ENCODE measurements at places on chromosomes 1 and 21. TPM values are rescaled to one million over a fixed set of nuclear protein-coding genes. Genes with fewer than 3 reads are reported as not detected.
A peak's percentile ranks its signal among the peaks of the same experiment; 100 is the strongest.

- DNase-seq: no peak
These were observed 10.7 kb downstream of the RNF223 start for GRCh38 chr1:1063261-1063944.

GRCh38 chr1:171606402-171606941 is 15.6 kb upstream of the MYOCOS start:
- DNase-seq: no peak

The S100A4 gene
- total RNA-seq: 69.8 TPM

GRCh38 chr1:11157867-11158266 is 31.3 kb upstream of the ANGPTL7 start:
- DNase-seq: no peak

DNA sequence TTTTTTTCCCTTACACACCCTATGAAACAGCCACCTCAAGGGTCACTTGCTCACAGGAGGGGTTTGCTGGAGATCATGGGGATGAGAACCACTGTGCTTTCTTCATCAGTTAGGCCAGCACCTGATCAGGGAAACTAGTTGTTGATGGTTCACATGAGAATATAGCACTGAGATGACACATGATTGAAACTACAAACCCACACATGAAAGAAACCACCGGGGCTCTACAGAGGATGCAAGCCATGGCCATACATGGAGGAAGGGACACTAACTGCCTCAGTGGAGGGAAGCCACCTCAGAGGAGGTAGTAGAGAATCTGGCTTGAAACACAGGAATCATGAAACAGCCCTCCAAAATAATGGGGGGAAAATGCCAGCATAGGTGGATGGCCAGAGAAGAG is 63.2 kb downstream of the PRKAB2 start:
- no peak for DNase-seq

DNA sequence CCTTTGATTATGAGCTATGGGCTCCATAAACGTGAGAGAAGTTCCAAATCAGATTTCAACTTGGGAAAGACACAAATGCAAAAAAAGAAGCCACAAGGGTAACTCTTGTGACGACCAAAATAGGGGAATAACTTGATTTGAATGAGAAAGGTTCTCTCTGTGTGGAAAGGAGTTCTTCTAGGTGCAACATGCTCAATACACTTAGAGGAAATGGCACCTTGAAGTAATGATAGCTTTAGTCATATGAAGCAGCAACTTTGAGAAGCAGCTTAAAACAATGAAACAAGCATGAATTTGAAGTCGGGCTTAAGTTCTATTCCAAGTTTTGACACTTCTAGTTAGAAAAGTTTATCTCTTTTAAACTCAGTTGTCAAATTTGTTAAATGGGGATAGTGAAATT is 21.8 kb upstream of the RGS1 start:
- no peak for DNase-seq

The PLEKHN1 gene
- 0.17 TPM for total RNA-seq

GRCh38 chr1:55015731-55016620 is 17.2 kb downstream of the BSND start:
- no peak for DNase-seq

DNA sequence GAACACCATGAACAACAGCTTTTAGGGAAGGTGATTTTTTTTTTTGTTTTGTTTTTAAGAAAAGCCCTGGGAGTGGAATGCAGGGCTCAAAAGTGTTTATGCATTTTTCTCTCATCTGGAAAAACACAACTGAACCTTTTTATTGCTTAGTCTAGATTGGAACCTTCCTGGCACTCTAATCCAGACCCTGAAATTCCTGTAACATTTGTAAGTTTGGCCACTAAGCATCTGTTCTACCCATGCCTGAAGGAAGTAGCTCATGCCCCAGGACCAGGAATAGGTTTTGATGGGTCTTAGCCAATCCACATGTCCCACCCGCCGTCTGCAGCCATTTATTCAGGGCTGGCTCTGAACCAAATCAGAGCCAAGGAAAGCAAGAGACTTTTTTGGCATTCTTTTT is 39.7 kb upstream of the SLC2A1 start:
- no peak for DNase-seq

The TTC34 gene
- total RNA-seq: 0.25 TPM

GRCh38 chr1:19209439-19209989 is 552 bp downstream of the UBR4 start:
- DNase-seq: peak; percentile 68

GRCh38 chr1:43349594-43350306 is 9.0 kb upstream of the CDC20 start:
- DNase-seq: no peak

GRCh38 chr1:219085988-219086387 is 87.7 kb upstream of the LYPLAL1 start:
- no peak for DNase-seq

The ST6GALNAC5 gene
- total RNA-seq: 0.17 TPM

DNA sequence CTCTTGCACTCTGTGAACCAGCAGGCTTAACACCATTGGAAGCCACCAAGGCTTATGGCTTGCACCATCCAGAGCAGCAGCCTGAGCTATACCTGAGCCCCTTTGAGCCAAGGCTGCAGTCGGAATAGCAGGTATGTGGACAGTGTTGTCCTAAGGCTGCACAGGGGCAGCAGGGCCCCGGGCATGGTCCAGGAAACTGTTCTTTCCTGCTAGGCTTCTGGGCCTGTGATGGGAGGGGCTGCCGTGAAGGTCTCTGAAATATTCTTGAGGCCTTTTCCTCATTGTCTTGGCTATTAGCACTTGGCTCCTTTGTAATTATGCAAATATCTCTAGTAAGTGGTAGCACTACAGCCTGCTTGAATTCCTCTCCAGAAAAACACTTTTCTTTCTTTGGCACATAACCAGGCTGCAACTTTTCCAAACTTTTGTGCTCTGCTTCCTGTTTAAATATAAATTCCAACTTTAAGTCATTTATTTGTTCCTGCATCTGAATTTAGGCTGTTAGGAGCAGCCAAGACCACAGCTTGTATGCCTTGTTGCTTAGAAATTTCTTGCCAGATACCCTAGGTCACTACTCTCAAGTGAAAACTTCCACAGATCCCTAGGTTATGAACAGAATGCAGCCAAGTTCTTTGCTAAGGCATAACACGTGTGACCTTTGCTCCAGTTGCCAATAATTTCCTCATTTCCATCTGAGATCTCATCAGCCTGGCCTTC is 5.2 kb downstream of the KRTAP20-4 start:
- DNase-seq: no peak

The PCBP3 gene
- 0.37 TPM for total RNA-seq

The C1orf116 gene
- 0.79 TPM for total RNA-seq

DNA sequence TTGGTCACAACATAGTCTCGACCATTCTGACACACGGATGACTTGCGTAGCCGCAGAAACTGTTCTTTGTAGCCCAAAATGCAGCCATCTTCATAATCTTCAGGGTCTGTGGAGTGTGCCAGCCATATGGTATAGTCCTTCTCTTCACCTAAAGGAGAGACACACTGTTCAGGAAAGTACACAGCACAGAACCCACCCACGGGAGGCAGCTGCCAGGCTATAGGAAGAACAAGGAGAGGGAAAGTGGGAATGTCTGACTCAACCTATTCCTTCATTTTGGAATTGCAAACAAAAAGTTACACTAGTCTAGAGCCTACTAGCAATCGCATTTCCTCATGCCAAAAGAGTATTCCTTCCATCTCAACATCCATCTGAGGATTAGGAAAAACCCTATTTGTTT is 16.2 kb upstream of the MYBPHL start:
- DNase-seq: no peak

The OR2T11 gene
- total RNA-seq: not detected

The KCNJ10 gene
- total RNA-seq: 0.50 TPM

DNA sequence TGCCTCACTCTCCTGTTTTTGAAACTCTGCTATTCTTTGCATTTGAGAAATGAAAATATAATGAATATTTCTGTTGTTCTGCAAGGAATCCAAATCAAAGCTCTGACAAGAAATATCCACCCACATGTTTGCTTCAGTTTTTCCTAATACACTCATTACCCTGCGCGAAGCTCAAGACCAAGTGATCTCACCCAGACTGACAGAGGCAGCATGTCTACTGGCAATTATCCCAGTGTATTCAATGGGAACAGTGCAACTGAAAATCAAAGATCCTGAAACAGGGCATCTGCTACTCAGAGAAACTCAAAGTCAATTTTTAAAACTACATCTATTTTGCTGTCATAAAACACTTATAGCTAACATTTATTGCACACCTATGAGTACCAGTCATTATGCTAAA is 321.0 kb upstream of the LRRC7 start:
- DNase-seq: no peak

- DNase-seq: no peak
These were observed 98.7 kb downstream of the WDR4 start for GRCh38 chr21:42780617-42781016.

GRCh38 chr1:156721535-156721934 is 6.7 kb upstream of the METTL25B start:
- no peak for DNase-seq

DNA sequence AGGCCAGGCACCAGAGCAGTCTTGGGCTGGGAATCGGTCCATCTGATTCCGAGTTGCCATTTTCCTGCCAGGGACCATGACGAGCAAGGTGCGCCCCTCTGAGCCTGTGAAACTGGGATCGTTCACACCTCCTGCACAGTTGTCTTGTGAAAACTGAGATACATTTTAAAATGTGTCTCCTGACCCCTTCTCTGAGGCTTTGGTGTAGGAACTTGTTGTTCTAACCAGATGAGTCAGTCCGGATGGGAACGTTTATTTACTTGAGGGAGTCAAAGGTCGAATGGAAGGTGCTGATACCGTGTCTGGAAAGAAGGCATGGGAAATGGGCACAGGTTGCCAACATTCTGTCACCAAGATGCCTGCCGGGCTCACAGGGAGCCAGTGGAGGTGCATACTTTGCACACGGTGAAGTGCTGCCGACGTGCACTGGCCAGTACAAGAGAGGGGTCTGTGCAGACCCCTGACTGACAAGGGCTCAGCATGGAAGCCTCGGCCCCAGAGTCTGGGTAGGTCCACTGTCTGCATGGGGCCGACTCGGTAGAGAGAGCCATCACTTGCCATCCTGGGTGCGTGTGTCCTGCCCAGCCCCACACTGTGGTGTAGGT is 7.4 kb upstream of the KCNN3 start:
- DNase-seq: no peak
